ENCODE measurements at places on chromosomes 5 and 9. TPM values are rescaled to one million over a fixed set of nuclear protein-coding genes. Genes with fewer than 3 reads are reported as not detected.

CCDC171 gene
- total RNA-seq: 12.4 TPM

C7 gene
- 0.39 TPM for total RNA-seq

PCDHA9 gene
- 2.3 TPM for total RNA-seq

SLC34A1 gene
- 0.94 TPM for total RNA-seq

TMEM252 gene
- not detected for total RNA-seq

ZNF658 gene
- total RNA-seq: 7.2 TPM

PCDHGB6 gene
- total RNA-seq: 1.5 TPM

C9orf153 gene
- total RNA-seq: not detected

AJM1 gene
- 1.2 TPM for total RNA-seq

ECM2 gene
- 0.16 TPM for total RNA-seq

- no peak for ATAC-seq
Measured at GRCh38 chr9:91177081-91177480, 184.6 kb downstream of the AUH start.

- ATAC-seq: peak; percentile 83
Measured at GRCh38 chr9:123395276-123395688, 39.3 kb downstream of the CRB2 start.

DNA sequence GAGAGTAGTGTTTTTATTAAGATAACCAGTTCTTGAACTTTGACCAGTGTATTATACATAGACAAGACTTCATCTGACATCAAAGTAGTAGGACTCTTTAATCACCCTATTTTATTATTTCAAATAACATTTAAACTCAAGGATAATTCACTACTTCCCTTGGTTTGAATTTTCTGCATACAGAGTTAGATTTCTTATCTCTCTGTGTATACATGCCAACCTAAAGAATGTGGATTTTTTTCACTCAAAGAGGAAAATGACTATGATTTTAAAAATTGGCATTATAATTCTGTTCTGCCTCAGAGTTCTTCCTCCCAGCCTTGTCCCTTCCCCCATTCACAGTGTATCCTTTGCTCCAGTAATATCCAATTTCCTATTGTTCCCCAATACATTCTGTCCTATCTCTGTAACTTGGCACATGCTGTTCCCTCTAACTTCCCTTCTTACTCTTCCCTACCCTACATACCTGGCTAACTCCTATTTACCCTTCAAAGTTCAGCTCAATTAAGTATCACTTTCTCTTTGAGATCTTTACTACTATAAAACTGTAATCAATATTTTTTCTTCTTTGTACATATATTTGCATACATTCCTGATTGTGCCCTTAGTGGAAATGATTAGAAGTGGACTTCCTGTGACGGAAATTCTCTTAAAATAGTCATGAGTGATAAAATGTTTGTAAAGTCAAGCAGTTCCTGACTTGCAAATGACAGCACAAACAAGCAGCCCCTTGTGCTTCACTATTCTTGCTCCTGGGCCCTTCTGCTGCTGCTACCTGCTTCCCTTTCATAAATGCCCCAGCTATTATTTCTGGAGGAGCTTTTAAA lies 38.1 kb upstream of the DENND4C start:
- no peak for ATAC-seq

DNA sequence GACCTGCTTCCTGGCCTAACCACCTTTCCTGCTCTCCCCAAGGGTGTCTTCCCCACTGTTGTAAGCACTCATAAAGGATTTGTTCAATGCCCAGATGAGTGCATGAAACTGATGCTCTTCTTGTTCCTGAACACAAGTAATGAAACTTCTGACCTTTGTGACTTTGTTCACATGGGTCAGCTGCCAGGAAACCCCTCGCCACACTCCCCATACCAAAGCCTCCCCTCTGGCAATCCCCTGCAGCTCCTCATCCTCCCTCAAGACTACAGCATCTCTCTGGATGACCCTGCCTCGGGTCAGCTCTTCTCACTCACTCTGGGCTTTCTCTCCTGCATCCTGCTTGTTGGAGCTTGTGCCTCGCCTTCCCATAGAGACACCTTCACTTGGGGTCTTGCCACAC lies 72.2 kb upstream of the SPTLC1 start:
- no peak for ATAC-seq

DNA sequence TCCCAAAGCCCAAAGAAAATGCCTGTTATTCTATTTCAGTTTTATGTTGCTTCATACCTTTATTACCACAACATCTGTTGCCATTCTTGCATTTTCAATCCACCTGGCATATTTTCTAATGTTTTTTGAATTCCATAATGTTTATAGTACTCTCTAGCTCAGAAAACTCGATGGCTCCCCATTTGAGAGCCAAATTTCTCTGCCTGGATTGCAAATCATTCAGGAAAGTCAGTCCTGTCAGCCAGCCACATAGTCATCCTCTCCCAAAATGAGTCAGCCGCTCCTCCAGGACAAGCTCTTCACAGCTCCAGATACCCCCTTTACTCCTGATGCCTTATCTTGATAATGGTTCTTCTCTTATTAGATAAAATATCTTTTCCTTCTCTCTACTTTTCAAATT lies 78.2 kb upstream of the ADCY2 start:
- no peak for ATAC-seq

DNA sequence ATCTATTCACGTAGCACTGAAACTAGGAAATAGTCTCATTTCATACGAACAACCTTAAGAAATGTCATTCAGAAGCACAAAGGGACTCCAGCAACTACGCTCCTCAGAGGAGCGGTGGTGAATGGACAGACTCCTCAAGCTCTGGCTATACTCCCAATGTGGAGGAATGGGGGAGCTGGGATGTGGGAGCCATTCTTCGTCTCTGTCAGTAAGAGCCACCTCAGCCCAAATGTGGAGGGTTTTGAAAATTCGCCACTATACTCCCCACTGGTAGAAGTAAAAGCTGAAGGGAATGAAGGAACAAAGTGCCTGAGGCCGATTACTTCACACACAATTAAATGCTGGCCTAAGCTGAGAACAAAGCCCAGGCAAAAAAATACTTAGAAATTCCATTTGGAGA lies 96.3 kb downstream of the ADAMTS12 start:
- no peak for ATAC-seq

- no peak for ATAC-seq
Measured at GRCh38 chr5:26323794-26324193, 714.6 kb downstream of the CDH9 start.

GRCh38 chr5:929596-929995 lies 36.9 kb downstream of the TRIP13 start:
- ATAC-seq: no peak

DNA sequence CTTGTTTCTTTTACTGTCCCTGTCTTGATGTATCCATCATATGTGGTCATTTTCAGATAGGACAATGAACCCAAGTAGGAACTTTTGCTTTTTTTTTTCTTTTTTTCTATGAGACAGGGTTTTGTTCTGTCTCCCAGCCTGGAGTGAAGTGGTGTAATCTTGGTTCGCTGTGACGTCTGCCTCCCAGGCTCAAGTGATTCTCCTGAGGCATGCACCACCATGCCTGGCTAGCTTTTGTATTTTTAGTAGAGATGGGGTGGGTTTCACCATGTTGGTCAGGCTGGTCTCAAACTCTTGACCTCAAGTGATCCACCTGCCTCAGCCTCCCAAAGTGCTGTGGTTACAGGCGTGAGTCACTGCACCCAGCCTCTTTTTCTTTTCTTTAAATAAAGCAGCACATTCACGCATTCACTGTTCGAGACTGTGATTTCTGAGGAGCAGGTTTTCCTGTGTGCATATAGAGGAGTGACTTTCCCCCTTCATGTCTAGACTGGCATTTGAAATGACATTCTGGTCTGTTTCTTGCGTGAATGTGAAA lies 448.5 kb downstream of the KDM4C start:
- ATAC-seq: no peak

GRCh38 chr5:179860301-179860700 lies 1.7 kb upstream of the MRNIP start:
- no peak for ATAC-seq

GRCh38 chr5:72522607-72523006 lies 15.4 kb upstream of the ZNF366 start:
- ATAC-seq: no peak

GRCh38 chr9:128628471-128629048 lies 28.1 kb downstream of the DYNC2I2 start:
- peak; percentile 7 for ATAC-seq

Measured in motor neuron (in vitro differentiated cells).